ENCODE measurements at places on chromosomes 7 and 10. TPM values are rescaled to one million over a fixed set of nuclear protein-coding genes. Genes with fewer than 3 reads are reported as not detected.

DNA sequence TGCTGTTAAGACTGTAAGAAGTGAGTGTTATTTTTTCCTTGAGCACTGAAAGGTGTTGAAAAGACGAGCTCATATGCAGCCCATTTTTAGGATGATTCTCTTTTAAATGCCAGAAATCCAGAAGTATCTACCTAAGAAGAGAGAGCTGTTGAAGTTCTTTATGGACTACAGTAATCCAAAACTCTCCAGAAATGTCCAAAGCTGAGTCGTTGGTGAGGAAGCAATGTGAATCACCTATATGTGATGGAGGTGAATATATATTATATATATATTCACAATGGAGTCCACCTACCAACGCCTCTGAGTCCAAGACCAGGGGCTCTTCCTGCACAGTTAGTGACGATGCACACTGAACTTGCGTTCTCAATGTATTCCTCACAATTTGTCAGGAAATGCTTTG, 252.7 kb upstream of the PITRM1 start:
- no peak for DNase-seq

GRCh38 chr10:11533328-11533781, 78.1 kb downstream of the USP6NL start:
- DNase-seq: no peak

The SLIT1 gene
- polyA plus RNA-seq: 1.1 TPM

DNA sequence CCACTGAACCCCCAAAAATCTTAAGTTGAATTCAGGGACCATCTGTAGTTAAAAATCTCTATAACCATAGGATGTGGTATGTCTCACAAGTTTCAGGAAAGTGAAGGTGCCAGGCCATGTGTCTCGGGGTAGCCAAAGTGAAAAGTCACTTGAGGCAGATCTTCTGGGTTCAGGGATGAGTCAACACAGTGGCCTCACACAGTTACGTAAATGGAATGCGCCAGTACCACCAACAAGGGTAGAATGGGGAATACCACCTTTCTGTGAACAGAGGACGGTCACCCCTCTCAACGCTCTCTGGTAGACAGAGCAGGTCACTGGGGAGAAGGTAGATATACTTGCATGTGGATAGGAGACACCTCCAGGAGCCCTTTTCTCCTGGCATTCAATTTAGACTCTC, 71.4 kb downstream of the ELMO1 start:
- no peak for DNase-seq

GRCh38 chr7:25295387-25295786, 67.1 kb upstream of the NPVF start:
- no peak for DNase-seq

GRCh38 chr7:112873831-112874553, 83.8 kb upstream of the TMEM168 start:
- no peak for DNase-seq

- DNase-seq: no peak
These were observed 59.4 kb downstream of the PLPP4 start for GRCh38 chr10:120516426-120516825.

The MYL10 gene
- polyA plus RNA-seq: 11.1 TPM

GRCh38 chr7:101953248-101953819, 135.9 kb downstream of the CUX1 start:
- DNase-seq: peak; percentile 45

- no peak for DNase-seq
These were observed 9.7 kb upstream of the OIT3 start for GRCh38 chr10:72883861-72884260.

GRCh38 chr7:43838201-43838658, 31.1 kb downstream of the MRPS24 start:
- no peak for DNase-seq

The OPN1SW gene
- polyA plus RNA-seq: 2.9 TPM

DNA sequence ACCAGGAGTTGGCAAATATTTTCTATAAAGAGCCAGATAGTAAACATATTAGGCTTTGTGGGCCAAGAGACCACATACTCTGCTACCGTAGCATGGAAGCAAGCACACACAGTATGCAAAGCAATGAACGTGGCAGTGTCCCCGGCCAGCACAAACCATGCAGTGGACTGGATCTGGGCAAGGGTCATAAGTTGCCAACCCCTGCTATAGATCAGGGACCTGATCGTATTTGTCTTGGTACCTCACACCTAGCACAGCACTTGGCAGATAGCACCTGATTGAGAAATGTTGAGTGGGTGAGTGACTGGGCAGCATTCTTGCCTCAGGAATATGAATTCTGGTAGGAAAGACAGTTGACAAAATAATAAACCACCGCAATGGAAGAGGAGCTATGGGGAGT, 331.9 kb downstream of the FGFR2 start:
- DNase-seq: no peak

DNA sequence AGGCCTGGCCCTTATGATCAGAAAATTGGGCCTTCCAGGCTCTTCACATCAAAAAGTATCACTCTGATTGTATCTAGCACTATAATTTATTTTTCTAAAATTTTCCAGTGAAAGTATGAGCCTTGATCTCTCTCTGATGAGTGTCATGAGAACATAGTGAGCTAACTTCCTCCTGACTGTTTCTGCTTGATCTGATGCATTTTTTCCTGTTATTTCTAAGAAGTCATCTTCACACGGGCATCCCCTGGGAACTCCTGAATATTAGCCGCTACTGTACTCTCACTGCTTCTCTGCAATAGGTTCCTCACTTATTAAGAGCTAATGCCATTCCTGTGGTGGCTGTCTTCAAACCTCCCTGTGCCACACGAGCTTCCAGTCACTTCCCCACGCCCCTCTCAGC, 63.1 kb upstream of the ZPBP start:
- no peak for DNase-seq

The PDE1C gene
- 4.2 TPM for polyA plus RNA-seq

The BAMBI gene
- 1.7 TPM for polyA plus RNA-seq

DNA sequence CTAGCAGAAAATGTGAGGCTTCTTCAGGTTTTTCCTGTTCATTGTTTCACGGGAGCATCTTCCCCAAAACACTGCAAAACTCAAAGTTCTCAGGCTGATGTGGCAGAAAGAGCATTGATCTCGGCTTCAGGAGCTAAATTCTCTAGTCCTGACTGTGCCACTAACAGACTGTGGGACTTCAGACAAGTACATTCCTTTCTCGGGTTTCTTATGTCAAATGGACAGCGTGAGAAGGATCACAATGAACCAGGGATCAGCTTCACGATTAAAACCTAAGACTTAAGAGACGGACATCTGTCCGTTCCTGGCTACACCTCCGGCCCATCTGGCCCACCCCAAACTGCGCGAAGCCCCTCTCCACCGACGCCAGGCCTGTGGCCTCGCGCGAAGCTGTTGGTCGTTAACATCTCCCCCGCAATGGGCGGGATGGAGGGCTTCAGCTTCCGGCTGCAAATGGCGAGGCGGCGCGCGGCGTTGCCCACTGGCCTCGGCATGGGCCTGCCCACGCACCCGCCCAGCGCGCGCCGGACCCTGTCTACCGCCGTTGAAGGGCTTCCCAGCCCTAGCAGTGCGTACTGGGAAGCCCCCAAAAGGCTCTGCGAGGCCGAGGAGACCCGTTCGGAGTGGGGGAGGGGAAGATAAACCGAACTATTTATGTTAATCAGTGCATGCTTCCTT, 549 bp upstream of the DDX50 start:
- DNase-seq: no peak

The MLXIPL gene
- 0.19 TPM for polyA plus RNA-seq

DNA sequence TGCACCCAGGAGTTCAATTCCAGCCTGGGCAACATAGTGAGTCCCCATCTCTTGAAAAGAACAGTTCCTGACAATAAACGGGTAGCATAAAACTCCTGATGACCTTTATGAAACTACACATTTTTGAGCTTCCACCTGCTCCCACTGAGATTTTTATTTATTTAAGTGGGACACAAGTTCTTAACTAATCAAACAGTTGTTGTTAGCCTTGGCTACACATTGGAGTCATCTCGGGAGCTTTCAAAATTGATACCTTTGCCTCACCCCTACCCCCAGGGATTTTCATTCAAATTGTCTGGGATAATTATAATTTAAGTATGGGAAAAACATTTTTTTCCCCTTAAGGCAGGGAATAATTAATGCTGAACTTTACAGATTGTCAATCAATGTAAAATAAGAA, 39.3 kb downstream of the MALSU1 start:
- DNase-seq: no peak

DNA sequence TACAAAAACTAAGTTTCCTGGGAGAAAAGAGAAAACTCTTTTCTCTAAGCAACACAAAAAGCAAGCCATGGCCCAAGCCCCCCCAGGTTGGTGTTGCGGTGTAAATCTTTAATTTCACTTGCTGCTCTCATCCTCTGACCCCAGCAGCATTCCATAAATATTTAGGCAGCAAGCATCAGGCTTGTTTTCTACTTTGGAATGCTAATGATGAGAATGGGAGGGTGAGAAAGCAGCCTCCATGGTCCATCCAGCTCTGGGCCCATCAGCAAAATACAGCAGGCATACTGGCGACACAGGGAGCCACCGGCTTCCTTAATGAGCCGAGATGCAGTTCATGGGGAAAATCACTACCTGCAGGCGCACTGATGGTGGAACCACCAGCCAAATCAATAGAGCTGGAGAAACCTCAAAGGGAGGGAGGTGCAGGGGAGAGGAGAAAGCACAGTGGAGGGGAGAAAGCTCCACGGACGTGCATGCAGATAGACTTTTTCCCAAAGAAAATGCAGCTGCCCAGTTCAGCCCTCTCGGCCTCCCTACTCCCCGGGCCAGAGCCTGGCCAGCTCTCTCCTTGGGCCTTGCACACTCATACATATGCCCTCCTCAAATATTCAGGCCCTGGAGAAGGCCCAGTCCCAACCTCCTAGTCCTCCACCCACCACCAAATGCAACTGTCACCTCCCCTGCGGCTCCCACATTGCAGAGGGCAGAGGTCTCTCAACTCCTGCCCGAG, 131.9 kb downstream of the GRID1 start:
- no peak for DNase-seq

- peak; percentile 48 for DNase-seq
These were observed 70.2 kb upstream of the ITGA8 start for GRCh38 chr10:15789793-15790525.

DNA sequence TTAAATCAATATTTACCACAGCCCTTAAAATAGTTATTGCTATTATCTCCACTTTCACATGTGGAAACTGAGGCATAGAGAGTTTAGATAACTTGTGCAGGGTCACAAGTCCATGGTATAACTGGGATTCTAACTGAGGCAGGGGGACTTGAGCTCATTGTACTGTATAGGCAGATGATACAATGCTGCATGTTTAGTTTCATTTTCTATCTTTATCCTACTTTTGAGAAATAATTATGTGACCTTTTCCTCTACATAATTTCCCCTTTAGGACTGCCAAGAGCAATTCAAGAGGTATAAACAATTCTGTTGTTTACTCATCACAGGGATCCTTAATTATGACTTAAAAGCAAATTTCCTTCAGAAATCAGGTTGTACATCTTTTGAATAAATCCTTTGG, 193.1 kb downstream of the SUGCT start:
- DNase-seq: no peak

DNA sequence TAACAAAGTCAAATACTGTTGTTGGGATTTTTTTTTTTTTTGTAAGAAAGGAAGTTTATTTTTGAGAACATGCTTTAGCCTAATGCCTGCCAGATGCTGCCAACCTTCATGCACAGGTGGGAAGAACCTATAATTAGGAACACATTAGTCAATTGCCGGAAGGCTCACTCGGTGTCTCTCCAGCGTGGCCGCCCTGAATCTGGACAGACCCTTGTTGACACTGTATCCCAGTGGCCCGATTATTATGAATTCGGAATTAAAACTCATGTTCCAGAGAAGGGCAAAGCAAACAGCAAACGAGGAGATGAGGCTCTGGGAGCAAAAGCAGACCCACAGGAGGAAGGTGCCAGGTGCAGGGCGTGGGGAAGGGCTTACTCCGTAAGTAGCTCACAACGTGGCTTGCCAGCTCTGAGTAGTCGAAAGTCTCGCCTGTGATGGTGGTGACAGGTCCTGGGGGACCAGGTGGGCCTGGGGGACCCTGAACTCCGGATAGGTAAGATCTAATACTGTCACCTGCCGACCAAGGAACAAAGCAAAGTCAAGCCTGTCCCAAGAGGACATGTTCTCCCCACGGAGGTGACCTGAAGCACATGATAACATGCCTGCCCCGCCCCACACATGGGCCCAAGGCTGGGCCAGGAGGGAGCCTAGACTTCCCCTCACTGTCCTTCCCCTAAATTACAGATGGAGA, 48.3 kb downstream of the COL17A1 start:
- DNase-seq: no peak

- no peak for DNase-seq
These were observed 377.7 kb upstream of the MGMT start for GRCh38 chr10:129089341-129089740.

DNA sequence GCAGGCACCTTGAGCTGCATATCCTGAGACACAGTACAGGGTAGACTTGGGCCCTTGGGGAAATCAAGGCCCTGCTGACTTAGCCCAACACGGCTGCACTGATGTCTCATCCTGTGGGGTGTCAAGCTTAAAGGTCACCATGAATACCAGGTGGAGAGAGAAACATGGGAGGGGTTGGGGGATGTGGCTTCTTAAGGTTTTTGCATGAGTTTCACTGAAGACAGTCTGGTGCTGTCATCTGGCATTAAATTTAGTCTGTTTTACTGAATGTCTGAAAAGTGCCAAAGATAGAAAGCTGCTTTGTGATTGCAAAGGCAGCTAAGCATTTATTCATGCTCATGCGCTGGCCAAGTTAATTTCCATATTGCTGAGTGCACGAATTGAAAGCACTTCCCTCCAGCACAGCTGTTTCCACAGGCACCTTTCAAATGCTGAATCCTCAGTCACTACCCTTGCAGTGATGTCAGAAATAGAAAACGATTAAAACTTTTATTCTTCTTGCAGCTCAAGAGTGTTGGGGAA, 102.1 kb downstream of the OSBPL3 start:
- peak; percentile 88 for DNase-seq

DNA sequence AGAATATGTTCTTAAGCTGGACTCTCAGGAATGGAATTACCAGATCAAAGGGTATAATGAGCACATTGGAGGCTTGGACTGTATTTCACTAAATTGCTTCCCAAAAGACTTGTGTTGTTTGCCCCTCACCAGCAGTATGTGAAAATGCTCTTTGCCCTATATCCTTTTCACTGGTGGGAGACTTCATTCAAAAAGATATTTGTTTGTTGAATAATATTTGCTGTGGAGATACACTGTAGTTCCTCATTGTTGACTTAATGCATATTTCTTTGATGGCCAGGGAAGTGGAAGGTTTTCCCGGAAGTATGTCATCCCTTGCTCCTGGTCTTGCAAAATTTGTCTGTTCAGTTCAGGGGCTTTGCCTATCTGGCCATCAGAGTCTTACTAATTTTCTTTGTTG, 19.4 kb downstream of the GSTO2 start:
- DNase-seq: no peak

The INA gene
- 0.06 TPM for polyA plus RNA-seq

The GRM3 gene
- 0.04 TPM for polyA plus RNA-seq

DNA sequence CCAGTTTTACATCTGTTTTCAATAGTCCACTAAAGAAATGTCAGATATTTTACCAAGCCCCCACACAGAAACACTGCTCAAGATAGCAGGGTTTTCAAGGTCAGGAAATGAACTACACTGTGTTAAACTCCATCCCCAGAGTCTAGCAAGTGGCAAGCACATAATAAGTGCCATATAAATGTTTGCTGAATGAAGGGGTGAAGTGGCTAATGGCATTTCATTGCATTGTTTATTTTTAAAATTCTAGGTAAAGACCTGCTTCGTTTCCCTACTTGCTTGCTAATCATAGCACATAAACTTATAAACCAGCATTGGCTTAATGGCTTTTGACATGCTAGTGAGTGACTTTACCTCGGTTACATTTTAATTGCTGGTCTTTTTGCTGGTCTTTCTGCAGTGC, 322.6 kb downstream of the GRID1 start:
- DNase-seq: no peak
